ENCODE measurements at places on chromosomes 1 and 21.

DNA sequence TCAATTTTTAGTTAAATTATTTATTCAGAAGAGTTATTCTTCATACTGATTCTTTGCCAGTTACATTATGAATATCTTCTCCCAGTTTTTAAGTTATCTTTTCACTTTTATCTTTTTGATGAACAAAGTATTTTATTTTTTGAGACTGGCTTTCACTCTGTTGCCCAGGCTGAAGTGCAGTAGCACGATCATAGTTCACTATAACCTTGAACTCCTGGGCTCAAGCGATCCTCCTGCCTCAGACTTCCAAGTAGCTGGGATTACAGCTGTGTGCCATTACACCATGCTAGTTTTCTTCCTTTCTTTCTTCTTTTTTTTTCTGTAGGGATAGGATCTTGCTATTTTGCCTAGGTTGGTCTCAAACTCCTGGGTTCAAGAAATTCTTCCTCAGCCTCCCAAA, 3.5 kb downstream of the GORAB start:
- no peak for DNase-seq

- no peak for DNase-seq
Measured at GRCh38 chr1:2543543-2544092, 12.6 kb upstream of the TNFRSF14 start.

DNA sequence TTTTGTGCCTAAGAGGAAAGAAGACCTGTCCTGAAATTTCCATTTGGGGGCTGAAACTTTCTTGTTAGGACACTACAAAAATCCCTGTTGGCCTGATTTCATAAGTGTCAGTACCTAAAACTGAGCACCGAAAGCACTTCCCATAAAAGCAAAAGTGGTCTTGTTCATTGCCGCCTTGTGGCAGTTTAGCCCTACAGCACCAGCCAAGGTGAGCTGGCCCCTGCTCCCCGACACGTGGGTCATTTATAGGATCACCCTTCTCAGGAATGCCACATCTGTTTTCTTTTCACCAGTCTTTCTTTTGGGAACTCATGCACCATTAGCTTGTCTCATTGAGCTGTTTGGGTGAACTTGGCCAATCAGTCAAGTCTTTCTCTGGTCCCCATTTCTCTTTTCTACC, 155.8 kb upstream of the KAZN start:
- DNase-seq: no peak

GRCh38 chr21:40386294-40386911, 460.6 kb downstream of the DSCAM start:
- DNase-seq: no peak

DNA sequence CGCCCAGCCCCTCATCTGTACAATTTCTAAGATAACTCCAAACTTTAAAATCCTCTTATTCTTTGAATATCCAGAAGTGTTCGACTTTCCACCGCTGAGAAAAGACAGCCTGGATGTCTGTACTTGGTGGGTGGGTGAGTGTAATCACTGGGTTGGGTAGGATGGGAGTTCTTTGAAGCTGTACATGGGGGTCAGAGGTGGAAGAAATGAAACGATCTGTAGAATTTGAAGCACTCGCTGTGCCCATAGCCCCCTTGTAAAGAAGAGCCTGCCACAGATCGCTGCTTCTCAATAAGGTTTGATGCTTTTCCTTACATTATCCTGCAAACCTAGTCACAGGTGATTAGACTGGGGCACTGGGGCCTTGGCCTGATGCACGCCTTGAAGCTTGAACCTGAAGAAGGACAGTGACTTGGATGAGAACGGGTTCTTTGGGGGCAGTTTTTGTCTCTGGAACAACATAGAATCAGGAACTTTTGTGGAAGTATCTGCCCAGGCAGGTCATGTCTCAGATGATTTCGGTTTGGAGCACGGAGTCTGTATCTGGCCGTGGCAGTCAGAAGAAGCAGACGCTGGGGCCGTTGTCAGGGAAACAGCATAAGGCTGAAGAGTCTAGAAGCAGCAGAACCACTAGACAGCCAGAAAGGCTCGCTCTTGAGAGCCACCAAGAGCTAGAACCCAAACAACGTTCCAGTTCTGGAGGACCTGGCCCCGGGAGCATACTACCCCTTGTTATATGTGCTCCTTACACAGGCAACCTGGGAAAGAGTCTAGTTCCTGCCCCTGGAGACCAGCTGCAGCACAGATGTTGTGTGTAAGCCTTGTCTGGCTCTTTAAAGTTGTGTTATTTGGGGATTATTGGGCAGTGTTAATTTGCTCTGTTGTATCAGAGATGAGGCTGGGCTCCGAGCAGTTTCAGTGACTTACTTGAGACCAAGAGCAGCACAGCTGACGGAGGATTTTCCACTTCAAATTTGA, 45.1 kb upstream of the SCCPDH start:
- no peak for DNase-seq

DNA sequence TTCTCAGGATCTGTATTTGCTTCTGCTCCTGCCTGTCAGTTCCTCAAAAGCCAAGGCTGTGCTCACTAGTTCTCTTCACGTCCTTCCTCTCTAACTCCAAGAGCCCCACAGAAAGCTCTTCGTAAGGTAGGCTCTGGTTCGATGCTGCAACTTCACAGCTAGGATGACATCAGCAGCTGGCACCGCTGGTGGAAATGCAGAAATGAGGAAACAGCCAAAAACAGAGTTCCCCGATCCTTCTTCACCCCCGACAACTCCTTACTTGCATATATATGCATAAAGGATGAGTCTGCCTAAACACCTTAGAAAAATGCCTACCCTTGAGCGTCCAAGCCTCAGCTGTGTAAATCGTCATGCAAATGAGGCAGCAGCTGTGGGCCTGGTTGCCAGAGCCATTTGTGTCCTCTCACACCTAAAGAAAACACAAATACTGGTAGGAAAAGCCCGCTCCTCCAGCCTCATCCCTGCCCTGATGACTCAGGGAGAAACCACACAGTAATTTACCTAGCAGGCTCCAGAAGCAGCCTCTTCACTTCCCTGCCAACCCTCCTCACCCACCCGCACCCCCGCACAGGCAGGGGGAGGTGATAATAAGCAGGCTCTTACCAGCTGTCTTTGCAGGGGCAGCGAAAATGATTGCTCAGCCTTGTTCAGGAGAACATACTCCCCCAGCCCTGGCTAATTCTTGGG, 28.2 kb downstream of the BATF3 start:
- DNase-seq: peak; percentile 64

- DNase-seq: no peak
Measured at GRCh38 chr1:54510715-54511270, 37.2 kb upstream of the ACOT11 start.

GRCh38 chr1:40630488-40631223, 34.8 kb downstream of the RIMS3 start:
- DNase-seq: no peak

DNA sequence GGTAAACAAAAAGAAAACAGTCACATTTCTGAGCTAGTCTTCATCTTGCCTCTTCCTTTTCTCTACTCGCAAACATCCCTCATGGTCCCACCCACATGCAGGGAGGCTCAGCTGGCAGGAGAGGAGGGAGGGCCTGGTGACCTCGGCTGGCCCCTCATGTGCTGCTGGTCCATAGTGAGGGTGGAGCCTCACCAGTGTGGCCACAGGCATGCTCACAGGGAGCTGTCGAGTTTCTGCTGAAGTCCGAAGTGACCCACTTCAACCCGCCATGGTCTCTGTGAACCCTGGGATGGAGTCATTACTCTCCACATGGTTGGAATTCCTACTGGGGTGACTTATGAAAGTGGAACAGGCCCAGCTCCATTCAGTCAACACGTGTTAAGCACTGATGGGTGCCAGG, 253.4 kb downstream of the RHOU start:
- DNase-seq: no peak

GRCh38 chr1:153390938-153391710, at the start of gene S100A8:
Gene S100A8, minus strand, starts transcription at chr1:153391073. Its CDS starts 538 bp downstream, at chr1:153390535.
- no peak for DNase-seq

GRCh38 chr1:45656573-45657226, 29.6 kb downstream of the GPBP1L1 start:
- no peak for DNase-seq

DNA sequence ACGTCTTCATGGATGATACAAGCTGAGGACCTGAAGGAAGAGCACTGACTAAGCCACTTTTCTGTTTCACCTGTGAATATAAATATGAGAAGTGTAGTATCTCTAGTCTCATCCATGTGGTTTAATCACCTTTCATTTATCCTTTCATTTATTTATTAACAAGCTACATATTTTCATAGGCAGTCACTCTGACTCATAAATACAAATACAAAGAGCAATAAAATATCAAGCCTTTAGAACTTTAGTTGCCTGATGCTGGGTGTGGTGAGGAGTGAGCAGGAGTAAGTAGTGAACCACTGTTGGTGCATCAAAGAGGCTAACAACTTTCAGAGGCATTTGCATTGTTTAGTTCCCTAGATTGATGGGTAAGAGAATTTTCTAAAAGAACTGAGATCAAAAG, 269.0 kb upstream of the C1orf87 start:
- DNase-seq: no peak

DNA sequence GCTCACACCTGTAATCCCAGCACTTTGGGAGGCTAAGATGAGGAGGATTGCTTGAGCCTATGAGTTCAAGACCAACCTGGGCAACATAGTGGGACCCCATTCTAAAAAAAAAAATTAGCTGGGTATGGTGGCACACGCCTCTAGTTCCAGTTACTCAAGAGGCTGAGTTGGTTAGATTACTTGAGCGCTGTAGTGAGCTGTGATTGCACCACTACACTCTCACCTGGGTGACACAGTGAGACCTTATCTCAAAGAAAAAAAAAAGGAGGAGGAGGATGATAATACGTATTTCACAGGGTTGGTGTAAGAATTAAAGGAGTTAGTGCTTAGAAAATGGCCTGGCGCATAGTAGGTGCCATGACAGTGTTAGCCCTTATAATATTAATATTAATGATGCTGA, 144.1 kb downstream of the PLXNA2 start:
- DNase-seq: no peak

DNA sequence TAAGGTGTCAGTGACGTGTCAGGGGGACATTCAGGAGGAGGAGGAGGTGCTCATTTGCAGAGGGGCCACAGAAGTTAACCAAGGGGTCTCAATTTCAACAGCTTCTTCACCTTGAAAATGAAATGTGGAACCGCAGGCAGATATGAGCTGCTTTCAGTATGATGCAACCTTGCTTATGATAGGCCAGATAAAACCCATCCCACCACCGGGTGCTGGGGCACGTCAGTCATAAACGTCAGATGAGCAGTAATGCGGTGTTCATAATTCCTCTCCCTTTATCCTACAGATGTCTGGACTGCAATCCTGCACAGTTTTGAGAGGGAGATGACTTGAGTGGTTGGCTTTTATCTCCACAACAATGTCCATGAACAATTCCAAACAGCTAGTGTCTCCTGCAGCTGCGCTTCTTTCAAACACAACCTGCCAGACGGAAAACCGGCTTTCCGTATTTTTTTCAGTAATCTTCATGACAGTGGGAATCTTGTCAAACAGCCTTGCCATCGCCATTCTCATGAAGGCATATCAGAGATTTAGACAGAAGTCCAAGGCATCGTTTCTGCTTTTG, 1.7 kb downstream of the PTGFR start:
- no peak for DNase-seq

- DNase-seq: no peak
Measured at GRCh38 chr1:161200992-161201835, 953 bp upstream of the NDUFS2 start.

DNA sequence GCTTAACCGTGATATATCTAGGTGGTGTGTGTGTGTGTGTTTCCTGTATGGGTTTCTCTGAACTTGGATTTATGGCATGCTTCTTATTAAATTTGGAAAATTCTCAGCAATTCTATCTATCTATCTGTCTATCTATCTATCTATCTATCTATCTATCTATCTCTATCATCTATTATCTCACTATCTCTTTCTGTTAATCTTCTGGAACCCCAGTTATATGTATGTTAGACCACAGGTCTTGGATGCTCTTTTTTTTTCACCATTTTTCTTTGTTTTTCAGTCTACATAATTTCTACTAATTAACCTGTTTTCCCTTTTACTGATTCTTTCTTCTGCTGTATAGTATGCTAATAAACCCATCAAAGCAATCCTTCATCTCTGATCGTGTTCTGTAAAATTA, 538.0 kb downstream of the PTPRU start:
- DNase-seq: no peak

GRCh38 chr1:244237445-244237844, 186.4 kb downstream of the ZBTB18 start:
- no peak for DNase-seq

DNA sequence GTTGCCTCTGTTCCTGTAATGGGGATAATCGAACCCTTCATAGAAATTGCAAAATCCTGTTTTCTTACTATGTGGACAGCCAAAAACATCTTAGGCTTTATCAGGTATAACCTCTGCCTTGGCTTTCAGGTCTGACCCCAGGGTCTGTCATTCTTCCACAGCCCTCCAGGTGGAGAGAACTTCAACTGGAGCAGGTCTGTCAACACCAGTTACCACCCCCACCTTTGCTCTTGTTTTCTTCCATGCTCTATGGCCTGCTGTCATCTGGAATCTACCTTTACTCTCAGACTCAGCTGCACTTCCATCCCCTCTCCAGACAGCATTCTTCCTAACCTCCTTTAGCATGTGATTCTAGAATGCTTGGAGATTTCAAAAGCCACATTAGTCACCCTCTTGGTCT, 10.4 kb upstream of the GJA9 start:
- DNase-seq: no peak

DNA sequence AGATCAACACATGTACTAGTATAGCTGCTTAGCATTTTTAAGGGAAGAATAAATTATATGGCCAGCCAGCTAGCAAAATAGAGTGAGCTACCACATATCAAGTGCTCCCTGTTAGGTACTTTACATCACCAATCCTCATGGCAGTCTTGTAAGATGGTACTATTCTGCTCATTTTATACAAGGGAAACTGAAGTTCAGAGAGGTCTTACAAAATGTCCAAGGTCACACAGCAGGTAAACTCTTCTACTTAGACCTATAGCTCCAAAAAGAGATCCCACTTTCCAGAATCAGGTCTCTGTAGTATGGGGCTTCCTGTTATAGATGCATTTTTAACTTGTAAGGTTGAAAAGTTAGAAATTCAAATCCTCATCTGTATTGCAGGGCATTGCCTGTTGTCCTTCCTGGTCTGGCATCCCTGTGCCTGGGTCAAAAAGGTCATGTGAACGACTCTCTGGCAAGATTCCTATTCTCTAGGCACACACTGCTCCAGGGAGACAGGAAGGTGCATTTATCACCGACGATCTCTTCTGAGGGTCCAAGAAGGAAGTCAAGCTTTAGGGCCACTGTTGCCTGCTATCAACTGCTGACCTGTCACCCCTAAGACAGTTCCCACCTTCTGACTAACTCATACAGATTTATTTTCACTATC, 41.1 kb downstream of the TRIT1 start:
- DNase-seq: no peak

DNA sequence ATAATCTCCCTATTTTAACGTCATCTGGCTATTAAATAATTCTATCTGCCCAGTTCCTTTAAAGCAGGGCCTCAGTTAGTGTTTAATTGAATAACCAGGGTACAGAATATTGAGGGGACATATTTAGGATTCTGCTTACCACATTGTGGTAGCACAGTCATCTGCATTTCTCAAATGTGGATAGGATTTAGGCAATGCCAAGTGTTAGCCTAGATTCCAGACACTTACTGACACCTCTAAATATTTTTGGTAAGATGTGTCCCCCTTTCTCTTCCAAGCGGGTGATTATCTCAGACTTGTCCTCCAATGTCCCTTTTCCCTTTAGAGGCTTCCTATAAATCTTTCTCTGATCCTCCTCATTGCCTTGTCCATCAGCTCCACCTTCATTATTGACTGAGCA, 160.8 kb upstream of the HOOK1 start:
- DNase-seq: no peak

Data from T1000 (cell line).